ENCODE measurements at places on chromosomes 13 and 19.

DNA sequence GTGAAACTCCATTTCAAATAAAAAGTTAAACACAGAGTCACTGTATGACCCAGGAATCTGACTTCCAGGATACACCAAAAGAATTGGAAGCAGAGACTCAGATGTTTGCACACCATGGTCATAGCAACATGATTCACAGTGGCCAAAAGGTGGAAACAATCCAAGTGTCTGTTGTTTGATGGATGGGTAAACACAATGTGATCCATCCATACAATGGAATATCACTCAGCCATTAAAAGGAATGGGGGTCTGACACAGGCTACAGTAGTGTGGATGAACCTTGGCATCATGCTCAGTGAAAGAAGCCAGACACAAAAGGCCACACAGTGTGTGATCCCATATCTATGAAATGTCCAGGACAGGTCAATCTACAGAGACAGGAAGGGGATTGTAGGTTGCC, 174.3 kb downstream of the PTPRS start:
- no peak for DNase-seq

DNA sequence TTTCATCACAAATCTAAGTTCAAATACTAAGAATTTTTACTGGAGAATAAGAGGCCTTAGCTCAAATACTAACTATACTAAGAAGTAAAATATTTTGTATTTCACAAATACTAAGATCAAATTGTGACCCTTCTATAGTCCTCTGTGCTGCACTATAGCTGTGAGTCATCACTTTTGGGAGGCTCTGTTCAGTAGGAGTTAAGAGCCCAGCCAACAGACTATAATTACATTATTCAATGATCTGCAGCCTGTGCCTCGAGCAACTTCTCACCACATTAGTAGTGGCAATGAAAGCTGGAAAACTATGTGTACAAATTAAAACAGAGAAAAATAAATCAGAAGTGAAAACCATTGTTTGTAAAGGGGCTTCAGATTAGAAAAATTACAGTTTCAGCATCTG, 147.3 kb upstream of the GPC6 start:
- no peak for DNase-seq

- DNase-seq = no peak
Measured at GRCh38 chr13:50319635-50320255, 304.5 kb downstream of the KCNRG start.

DNA sequence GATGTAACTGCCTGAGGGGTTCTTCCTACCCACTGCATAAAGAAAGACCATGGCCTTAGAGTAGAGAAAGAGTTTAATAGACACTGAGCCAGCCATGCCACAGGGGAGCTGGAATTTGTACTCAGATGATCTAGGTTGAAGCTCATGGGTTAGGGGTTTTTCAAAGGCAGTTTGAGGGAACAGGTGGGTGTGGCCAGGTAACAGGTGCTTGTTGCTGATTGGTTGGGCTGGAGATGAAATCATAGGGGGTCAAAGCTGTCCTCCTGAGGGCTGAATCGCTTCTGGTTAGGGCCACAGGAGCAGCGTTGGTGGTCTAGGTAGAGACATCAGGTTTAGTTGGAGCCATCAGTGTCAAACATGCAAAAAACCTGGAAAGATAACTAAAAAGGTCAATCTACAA, 59.2 kb upstream of the CSNK1A1L start:
- DNase-seq = no peak

Measured in activated T-cell treated with anti-CD3 and anti-CD28 coated beads for 48 hours (primary cell).